ENCODE measurements at places on chromosomes 4 and X.

DNA sequence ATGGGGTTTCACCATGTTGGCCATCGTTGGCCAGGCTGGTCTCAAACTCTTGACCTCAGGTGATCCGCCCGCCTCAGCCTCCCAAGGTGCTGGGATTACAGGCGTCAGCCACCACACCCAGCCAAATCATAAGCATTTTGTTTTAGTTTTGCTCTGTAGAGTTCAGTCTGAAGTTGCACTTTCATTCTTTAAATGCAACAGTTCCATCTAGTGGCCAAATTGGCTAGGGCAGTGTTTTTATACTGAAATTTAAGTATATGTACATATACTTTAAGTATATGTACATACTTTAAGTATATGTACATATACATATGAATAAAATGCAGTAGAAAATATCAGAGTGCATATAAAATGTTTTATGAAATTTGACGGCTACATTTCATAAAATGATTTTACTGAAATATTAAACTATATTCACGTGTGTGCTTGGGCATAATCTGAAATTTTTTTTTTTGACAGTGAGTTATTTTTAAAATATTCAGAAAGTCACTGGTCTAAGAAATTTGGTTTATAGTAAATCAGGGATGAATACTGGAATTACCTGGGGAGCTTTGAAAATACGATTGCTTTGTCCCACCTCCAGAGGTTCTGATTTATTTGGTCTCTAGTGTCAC is 145.5 kb downstream of the NWD2 start:
- DNase-seq: no peak

DNA sequence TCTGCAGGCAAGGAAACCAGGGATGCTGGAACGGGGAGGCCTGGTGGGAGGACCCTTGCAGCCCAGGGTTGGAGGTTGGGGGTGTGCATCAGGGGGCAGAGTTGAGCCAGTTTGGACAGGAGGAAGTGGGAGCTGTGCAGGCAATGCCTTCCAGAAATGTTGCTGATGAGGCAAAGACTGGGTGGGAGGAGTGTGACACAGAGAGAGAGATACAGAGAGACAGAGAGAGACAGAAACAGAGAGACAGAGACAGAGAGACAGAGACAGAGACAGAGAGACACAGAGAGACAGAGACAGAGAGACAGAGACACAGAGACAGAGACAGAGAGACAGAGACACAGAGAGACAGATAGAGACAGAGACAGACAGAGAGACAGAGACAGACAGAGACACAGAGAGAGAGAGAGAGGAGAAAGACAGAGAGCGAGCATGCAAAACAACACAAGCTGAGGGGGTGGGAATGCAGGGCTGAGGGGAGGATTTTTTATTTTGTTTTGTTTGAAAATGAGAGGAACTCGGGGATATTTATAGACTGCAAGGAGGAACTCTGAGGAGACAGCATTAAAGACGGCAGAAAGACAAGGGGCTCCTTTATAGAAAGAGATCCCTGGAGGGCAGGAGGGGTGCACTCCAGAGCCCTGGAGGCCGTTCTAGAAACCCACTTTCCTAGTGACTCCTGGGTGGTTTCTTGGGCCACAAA is 1.9 kb upstream of the HAUS3 start:
- no peak for DNase-seq

DNA sequence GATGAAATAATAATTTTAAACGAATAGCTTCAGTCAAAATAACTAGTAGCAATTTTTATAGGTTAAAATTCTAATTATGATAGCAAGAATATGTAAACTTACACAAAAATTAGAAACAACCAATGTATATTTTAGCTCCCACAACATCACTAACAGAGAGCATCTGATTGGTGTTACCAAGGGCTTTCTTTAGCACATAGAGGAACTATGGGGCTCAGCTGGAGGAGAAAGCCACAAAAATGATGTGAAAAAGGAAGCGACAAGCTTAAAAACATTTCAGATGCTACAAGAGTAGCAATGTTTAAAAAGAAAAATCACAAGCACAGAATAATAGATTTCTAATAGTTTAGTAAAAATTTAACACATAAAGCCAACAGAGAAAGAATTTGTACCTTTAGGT is 56.3 kb downstream of the ATP8A1 start:
- DNase-seq: no peak

DNA sequence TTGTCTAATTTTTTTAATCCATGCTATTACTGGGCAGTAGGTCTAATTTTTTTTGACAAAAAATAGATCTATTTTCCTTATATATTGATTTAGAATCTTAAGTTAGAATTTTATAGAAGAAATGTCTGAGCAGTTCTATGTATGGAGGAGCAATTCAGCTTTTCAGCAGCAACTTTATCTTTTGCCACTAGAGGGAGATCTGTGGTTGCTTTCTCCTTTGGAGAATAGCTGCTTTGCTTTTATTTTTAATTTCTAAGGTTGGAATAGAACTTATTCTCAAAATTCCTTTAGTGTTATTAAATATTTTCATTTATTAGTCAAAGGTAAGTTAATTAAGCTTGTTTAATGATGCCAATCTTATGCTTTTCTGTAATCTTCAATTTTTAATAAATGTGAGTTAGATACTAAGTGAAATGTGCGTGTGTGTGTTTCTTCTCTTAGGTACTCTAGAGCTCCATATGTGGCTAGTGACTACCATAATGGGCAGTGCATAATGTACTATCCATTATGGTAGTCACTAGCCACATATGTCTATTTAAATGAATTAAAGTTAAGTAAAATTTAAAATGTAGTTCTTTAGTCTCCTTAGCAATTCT is 29.3 kb downstream of the FAM199X start:
- DNase-seq: no peak

GRCh38 chr4:64340218-64341110 is 68.8 kb downstream of the TECRL start:
- DNase-seq: no peak

GRCh38 chrX:79078114-79078513 is 66.4 kb upstream of the GPR174 start:
- no peak for DNase-seq
